ENCODE measurements at places on chromosomes 11 and 22.

DNA sequence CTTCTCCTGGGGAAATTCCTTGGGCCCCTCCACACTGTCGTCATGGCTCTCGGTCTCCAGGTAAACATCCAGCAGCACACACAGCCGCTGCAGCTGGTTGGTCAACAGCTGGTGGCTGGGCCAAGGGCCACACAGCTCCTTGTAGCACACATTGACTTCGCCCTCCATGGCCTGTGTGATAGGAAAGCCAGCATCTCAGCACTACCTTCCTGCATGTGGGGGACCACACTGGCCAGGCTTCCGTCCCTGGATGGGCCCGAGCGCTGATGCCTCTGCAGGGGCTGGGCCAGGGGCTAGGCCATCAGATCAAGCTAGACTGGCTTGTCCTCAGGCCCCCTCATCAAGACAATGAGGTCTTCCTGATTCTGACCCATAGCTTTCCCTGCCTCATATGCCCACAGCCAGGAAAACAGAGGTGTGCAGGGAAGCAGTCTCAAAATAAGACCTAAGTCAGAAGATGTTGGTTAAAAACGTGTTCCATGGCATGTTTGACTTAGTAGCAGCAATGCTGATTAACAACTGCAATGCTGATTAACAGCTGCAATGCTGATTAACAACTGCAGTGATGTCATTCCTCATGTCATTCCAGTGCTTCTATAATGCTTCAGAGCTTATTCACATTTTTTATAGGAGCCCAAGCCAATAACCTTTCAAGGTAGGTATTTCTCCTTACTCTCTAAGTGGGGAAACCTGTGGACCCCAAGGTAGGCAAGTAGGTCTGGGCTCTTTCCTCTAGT lies 31.3 kb downstream of the NEFH start:
- DNase-seq = no peak

- DNase-seq = no peak
Observed at GRCh38 chr22:19770349-19771220, 10.0 kb downstream of the TBX1 start.

GRCh38 chr11:35812828-35813227 lies 131.0 kb upstream of the LDLRAD3 start:
- DNase-seq = no peak

DNA sequence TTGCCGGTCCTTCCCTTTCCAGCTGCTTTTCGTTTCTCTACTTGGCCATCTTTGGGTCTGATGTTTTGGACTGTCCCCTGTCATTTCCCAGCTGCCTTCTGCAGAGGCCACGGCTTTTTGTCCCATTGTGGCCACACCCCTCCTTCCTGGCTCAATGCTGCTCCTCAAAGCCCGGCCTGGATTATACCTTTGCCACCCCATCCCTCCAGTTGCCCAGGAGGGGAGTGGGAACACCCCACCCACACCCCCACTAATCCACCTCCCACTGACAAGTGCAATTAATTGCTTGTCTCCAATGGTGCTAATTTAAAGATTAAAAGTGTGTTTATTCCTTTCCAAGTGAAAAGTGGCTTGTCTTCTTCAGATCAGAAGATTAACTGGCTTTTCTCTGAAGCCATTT lies 34.2 kb upstream of the CSNK2A3 start:
- DNase-seq = peak; percentile 76

DNA sequence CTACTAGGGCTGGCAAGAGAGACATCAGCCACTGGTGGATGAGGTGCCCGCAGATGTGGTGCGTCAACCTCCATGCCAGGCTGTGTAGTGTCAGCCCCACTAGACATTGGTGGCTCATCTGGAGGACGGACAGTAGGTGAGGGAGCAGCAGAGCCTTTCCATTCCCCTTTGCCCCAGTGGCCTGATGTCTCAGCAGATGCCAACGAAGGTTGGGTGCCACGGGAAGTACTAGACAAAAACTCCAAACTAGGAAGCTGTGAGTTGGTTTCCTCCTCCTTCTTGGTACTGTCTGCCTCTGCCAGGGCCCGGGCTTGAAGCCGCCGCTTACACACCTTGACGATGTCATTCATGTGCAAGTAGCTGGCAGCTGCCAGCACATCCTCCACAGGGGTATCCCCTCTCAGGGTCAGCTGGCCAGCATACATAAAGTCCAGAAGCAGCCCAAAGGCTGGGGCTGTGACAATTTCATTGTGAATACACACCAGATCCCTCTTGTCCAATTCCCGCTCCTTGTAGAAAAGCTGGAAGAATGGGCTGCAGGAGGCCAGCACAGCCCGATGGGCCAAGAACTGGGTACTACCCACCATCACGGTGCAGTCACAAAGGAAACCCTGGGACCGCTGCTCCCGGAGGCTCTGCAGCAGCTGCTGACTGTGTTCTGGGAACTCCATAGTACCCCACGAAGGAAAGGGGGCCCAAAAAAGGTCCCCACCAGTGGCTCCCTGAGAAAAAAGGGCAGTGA lies 795 bp downstream of the ZBTB3 start:
- no peak for DNase-seq

- DNase-seq = no peak
Observed at GRCh38 chr11:65810046-65810868, 23.4 kb downstream of the OVOL1 start.

DNA sequence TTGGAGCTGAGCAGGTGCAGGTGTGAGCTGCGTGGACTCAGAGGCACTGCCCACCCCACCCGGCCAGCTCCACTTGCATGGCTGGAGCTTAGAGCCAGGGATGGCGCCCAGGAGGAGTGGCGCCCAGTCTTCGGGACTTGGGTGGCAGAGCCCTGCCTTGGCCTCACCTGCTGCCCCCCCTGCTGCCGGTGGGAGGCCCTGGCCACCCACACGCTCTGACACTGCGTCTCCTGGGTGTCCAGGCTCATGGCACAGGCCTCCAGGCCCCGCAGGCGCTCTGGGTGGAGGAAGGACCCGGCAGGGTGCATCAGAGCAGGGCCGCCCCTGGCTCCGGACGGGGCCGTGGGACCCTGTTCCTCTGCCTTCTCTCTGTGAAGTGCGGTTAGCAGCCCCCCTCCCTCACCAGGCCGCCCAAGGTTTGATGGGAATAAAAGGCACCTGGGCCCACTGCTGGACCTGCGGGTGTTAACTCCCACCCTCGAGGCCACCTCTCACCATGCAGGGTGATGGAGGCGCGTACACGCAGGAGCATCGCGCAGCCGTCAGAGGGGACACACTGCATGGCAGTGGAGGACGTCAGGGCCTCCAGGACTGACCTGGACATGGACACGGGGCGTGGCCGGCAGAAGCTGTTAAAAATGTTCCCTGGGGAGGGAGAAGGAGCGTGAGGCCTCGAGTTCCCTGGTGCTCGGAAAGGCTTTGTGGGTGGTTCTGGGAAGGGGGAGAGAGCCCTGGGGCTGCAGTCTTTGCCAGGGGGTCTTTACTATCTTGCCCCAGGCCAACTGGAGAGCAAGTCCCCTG lies 11.8 kb downstream of the IL17REL start:
- DNase-seq = no peak

DNA sequence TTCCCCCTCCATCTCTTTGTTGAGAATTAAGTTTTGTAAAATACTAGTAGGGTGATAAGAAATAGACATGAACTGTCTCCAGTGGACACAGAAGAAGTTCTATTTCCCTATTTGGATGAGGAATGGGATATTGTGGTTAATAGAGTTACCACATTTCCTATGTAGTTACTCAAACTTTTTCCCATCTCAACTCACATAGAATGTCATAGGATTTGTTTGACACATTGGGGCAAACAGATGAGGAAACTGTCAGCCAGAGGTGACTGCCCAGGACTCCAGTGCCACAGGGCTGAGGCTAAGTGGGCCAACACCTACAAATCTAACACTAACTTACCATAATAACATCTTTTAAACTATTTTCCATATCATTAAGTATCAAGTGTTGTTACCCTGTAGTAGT lies 58.3 kb downstream of the CCDC83 start:
- no peak for DNase-seq

DNA sequence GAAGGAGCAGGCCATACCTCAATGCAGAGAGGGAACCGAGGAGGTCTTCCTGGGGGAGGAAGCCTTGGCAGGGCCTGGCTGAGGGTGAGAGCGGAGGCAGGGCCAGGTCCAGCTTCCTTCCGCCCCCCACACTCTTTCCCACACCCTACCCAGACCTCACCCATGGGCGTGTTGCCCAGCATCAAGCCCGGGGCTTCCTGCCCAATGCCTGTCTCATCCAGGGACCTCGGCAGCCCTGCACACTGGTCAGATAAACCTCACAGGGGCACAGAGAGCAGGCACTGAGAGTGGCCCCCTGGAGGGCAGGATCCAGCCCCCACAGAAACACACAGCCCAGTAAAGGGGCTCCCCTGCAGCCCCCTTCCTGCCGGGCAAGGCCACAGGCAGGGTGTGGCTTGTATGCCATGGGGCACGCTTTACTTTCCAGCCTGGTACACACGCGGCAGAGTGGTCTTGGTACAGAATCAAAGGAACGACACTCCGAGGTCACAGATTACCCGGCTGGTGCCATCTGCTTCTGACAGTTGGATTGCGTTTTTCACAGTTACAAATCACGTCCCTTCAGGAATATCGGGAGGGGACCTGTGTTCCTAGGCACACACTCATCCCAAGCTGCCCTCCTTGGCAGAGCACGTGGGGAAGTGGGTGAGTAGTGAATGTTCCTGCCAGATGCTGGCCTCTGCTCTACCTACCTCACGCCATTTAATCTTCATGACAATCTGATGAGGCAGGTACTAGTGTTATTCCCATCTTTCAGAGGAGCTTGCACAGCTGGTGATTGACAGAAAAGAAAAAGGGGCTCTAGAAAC lies 20.0 kb upstream of the CD5 start:
- DNase-seq = peak; percentile 33

DNA sequence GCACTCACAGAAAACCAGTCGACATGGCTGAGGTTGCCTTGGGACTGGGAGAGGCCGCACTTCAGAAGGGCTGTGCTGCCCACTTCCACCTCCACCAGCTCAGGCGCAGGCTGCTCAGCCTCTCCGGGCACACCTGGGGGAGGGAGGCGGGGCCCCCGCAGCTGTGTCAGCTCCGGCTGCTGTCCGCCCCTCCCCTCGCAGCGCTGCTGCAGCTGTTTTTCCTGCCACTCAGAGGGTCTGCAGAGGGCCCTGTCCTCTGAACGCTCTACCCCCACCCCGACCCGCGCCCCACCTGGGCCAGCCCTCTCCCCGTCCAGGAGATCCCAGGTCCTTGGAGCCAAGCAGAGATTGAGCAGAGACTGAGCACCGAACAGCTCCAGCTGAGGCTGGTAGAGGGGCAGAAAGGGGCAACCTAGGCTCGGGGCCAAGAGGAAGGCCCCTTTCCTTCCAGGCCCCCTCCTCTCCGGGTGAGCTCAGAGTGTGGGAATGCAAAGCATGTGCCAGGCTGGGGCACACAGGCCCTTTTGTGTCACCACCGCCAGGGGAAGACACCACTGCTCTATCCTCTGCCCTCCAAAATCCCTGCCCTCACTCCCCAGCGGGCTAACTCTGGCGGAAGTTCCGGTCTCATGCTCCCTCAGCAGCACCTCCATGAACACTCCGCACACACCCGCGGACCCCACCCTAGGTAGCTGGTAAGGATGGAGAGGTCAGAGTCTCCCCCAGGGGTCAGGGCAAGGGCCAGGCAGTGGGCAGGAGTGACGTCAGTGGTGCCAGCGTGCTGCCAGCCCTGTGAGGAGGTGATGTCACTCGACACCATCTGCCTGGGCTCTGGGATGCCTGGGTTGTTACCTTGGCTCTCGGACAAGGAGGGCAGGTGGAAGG lies 1.6 kb downstream of the MCAM start:
- DNase-seq = no peak

DNA sequence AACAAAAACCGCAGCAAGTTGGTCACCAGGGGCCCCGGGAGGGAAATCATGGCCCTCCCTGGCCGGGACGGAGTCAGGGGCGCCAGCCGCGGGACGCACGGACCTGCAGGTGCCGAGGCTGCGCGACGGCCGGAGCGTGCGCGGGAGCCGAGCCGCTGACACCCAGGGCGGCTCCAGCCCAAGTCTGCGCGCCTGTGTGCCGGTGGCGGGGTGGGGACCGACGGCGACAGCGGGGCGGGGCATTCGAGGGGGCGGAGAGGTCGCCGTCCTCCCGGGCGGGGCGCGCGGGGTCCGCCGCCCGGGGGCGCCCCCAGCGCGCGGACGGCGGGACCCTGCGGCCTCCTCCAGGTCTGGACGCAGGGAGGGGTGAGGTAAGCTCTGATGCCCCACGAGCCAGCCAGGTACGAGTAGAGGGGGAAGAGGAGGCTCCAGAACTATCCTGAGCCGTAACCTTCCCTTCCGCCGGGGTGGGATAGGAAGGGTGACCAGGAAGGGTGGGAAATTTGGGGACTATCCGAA lies at the start of gene ESAM:
Gene ESAM, minus strand, starts transcription at position 186 of the 519 bp plus-strand sequence. Its CDS starts 136 bp downstream, at position 50.
- DNase-seq = peak; percentile 25

- peak; percentile 98 for DNase-seq
Observed at GRCh38 chr11:108593214-108593922, at the start of gene EXPH5. EXPH5 (minus strand) TSS chr11:108593768; CDS start chr11:108593536, 232 bp downstream.

- peak; percentile 66 for DNase-seq
Observed at GRCh38 chr22:17970201-17970708, 54.1 kb downstream of the MICAL3 start.

DNA sequence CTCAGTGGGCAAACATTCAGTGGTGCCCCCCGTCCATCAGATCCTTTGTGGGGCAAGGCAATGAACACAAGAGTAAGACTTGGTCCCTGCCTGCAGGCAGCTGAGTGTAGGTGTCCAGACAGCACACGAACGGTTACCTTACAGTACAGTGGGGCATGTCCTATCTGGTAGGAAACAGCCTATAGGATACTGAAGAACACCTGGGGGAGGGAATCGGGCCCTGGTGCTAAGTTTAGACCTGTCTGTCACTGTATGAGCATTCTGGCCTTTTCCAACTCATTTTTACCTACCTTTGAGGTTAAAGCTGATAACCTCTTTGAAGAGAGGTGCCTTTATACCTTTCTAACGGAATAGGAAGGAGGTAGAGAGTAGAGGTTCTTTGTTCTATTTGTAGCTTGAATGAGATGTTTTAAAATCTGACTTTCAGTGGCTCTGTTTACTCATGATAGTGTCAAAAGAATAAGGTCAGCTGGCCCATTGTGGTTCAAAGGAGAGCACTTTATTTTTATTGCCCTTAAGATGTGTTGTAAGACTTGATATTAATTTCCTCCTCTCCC lies 8.9 kb downstream of the ZNRF3 start:
- DNase-seq = no peak

DNA sequence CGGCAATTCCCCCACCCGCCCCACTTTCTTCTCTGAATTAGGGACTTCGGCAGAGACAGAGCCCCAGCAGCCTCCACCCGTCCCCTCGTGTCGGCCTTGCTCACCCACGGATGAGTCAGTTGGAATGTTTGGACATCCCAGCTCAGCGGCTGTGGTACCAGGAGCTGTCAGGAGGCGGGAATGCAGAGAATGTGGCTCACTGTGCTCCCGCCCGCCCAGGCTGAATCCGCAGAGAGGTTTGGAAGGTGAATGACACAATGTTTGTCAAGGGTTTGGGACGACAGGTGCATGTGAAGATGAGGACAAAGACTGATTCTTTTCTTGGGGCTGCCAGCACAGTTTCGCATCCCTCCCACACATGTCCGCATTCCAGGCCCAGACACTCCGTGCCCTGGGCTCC lies 39.6 kb downstream of the LIF start:
- DNase-seq = no peak

GRCh38 chr22:23574371-23574811 lies 5.7 kb downstream of the IGLL1 start:
- no peak for DNase-seq

GRCh38 chr11:67099831-67100324 lies 19.2 kb upstream of the KDM2A start:
- no peak for DNase-seq

Data from NCI-H82 (cell line).